Right forelimb (tissue), 1 donor: ENCODE measurements at places on chromosomes 7 and 10.

GRCh38 chr7:82443547-82444219 lies at the start of gene CACNA2D1:
TSS of gene CACNA2D1 (minus strand) at chr7:82443777.
- peak; percentile 92 for DNase-seq

DNA sequence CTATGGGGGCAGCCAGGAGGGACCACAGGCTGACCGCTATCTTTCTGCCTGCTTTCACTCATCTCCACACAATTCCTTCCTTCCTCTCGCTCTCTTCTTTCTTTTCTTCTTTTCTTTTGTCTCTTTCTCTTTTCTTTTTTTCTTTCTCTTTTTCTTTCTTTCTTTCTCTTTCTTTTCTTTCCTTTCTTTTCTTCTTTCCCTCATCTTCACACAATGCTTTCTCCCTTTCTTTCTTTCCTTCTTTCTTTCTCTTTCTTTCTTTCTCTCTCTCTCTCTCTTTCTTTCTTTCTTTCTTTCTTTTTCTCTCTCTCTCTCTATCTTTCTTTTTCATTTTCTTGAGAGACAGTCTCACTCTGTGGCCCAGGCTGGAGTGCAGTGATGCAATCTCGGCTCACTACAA lies 6.8 kb upstream of the MUC12 start:
- no peak for DNase-seq

GRCh38 chr10:88386204-88386788 lies 196.8 kb downstream of the RNLS start:
- no peak for DNase-seq

DNA sequence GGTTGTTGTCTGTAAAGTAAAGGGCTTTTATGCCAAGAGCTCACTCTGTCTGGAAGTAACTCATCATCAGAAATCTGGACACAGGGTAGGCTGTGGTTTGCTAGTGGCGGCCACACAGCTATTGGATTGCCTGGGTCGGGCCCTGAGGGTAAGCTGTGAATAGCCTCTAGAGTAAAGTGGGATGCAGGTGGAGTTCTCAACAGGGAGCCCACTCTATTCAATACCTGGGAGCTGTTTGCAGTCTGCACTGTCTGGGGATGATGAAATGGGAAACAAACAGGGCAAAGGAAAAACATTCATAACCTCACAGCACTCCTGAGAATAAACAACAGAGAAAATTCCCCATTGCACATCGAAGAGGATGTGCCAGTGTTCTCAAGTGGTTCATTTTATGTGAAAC lies 582.6 kb downstream of the CALN1 start:
- no peak for DNase-seq

GRCh38 chr10:129394518-129395328 lies 72.3 kb upstream of the MGMT start:
- no peak for DNase-seq

DNA sequence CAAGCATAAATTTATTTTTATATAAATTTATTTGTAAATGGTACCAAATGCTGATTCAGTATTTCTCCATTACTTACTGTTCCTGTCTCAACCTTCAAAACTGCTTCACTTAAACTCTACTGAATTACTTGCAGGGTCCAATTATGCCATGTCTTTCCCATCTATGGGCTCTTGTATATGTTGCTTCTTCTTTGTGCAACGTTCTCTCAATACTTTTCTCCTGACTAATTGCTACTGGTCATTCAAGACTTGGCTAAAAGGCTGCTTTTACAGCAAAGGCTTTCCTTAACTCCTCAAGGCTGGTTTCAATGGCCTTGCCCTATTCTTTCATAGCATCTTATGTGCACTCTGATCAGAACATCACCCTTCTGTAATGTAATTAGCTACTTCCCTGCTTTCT lies 67.9 kb downstream of the RNLS start:
- no peak for DNase-seq

DNA sequence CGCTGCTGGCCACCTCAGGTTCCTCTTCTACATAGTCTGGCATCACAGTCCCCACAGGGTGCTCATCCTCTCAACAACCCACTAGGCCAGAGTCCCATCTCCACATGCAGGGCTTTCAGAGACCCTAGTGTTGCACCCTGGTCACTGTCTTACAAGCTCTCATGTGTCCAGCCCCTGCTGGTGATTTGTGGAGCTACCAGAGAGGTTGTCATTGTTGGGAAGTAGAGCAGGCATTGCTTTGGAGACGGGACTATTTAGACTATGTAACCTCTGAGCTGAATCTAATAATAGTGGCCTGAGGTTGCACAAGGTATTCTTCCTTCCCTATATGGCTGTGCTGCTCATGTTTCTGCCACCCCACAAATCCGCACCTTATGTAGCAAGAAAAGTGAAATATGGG lies 135.3 kb upstream of the VWC2 start:
- no peak for DNase-seq

GRCh38 chr7:69285854-69286253 lies 312.4 kb upstream of the AUTS2 start:
- no peak for DNase-seq

GRCh38 chr10:84269162-84269561 lies 24.3 kb downstream of the RGR start:
- no peak for DNase-seq

- DNase-seq = peak; percentile 62
Measured at GRCh38 chr10:122054048-122055025, 65.4 kb downstream of the TACC2 start.

- no peak for DNase-seq
Measured at GRCh38 chr7:461117-461452, 58.6 kb downstream of the PDGFA start.

DNA sequence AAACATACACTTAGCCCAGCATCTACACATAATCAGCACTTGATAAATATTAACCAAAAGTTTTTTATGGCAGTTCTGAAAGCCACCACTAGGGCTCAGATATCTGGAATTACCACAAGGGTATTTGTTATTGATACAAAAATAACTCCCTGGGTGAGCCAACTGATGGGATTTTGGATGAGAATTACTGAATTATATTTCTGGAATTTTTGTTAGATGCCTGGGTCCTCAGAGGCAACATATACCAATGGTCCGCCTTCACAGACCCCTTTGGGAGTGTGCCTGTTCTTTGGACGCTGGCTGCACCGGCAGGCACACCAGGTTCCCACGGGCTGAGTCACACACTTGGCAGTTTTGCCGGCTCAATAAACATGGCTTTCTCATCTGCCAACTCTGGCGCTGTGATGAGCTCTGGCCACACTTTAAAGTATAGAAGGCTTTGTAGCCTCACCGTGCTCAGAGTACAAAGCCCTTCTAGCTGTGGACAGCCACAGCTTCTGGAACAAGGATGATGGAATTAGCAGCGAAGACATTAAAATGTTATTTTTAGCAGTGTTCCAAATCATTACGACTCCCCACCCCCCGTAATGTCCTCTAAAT lies 24.5 kb upstream of the EEPD1 start:
- peak; percentile 73 for DNase-seq

DNA sequence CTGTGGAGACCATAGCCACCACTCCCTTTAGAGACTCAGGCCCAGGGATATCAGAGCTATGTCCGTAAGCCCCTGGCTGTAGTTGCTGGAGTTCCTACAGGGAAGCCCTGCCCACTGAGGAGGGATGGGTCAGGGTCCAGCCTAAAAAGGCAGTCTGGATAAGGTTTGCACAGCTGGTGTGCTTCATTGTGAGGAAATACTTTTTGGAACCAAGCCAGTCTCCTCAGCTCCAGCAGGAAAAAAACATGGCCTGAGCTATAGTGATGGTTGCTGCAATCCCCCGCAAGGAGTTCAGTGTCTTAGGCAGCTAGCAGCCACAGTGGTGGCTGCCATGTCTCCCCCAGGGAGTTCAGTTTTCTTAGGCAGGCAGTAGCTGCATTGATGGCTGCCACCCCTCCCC lies 52.6 kb upstream of the CYP2C8 start:
- DNase-seq = no peak

- no peak for DNase-seq
Measured at GRCh38 chr10:98533746-98534445, 87.2 kb upstream of the HPS1 start.

- DNase-seq = no peak
Measured at GRCh38 chr10:23408330-23408976, 30.4 kb upstream of the OTUD1 start.

- no peak for DNase-seq
Measured at GRCh38 chr7:88866265-88866863, 70.8 kb upstream of the TEX47 start.

DNA sequence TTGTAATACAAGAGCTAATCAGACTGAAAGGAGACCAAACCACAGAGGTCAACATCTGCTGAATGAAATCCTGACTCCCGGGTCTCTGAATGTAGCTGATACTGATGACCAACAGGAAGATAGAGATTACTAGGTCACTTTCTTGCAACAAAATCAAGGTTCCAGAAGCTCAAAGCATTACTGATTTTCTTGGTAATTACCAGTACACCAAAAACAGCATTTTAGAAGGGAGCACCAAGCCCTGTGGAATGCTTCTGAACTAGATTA lies 177.7 kb downstream of the SLC25A13 start:
- DNase-seq = no peak

DNA sequence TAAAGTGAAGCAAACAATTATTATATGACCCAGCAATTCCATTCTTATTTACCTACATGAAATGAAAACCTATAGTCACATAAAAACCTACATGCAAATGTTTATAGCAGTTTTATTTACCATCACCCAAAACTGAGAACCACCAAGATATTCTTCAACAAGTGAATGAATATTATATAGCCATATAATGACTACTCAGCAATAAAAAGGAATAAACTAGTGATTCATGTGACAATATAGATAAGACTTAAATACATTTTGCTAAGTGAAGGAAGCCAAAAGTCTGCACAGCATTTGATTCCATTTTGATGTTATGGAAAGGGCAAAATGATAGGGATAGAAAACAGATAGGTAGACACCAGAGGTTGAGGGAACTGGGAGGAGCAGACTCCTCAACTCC lies 31.7 kb downstream of the PODXL start:
- DNase-seq = no peak

DNA sequence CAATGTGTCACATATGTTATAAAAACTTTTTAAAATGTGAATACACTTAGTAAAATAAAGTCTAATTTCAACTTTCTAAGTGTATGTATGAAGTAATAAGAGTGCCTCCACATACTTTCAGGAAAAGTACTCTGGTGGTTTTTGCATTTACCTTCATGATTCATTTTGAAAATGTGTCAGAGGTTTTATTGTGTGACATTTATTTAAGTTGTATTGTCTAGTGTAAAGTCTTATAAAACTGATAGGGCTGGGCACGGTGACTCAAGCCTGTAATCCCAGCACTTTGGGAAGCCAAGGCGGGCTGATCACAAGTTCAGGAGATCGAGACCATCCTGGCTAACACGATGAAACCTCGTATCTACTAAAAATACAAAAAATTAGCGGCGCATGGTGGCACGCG lies 226.5 kb downstream of the ITGB1 start:
- DNase-seq = no peak

DNA sequence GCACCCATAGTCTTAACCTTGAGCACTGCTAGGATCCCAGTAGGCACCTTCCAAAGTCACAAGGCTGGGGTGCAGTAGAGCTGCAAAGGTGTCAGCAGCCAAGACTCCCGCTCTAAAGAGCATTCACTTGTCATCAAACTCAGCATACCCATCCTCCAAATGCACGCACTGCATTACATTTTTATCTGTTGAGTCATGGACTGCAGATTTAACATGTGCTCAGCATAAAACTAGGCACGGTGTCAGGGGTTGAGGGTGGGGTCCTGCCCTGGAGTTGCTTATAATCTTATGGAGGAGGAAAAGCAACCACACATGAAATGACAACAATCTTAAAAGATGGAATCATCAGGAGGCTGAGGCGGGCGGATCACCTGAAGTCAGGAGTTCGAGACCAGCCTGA lies 102.6 kb downstream of the PARP12 start:
- no peak for DNase-seq

DNA sequence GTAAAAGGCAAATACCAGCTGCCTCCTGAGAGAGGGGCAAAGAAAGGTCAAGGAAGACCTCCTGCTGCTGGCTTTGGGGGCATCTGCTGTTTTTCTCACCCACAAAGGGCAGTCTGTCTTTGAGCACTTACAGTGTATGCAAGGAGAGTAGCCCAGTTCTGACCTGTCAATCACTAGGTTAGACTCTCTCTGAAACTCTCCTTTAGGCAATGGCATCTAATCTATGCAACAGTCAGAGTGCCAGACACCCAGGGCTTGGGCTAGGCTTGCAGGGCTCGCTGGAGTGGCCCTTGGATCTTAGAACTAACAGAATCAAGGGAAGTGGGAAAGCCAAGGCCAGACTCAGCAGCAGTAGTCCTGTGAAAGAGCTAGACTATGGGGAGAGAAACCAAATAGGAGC lies 522.9 kb downstream of the NRG3 start:
- DNase-seq = no peak

DNA sequence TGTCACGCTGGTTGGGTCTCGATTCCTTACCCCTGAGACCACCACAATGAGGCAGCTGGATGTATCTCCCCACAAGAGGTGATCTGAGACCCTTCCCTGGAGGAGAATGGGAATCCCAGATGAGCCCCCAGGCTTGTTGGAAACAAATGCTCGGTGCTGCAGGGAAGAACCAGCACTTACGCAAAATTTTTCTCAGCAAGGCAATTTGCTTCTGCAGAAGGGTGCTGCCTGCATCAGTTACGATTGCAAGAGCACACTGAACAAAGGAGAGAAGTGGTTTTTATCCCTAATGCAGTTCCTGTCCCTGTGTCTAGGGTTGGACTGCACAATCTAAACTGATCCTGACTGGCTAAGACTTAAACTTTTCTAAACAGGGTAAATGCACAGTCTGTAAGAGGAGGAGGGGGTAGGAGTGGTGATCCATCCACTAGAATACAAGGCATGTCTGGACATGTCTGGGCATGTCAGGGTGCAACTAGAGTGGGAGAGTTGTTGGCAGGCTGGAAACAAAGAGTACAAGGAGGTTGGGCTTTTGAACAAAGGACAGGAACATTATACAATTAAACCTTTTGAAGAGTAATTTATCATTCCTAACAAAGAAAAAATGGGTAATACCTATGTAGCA lies 114.9 kb upstream of the FAM3C start:
- no peak for DNase-seq

- no peak for DNase-seq
Measured at GRCh38 chr7:47535035-47535703, 46.7 kb downstream of the TNS3 start.

DNA sequence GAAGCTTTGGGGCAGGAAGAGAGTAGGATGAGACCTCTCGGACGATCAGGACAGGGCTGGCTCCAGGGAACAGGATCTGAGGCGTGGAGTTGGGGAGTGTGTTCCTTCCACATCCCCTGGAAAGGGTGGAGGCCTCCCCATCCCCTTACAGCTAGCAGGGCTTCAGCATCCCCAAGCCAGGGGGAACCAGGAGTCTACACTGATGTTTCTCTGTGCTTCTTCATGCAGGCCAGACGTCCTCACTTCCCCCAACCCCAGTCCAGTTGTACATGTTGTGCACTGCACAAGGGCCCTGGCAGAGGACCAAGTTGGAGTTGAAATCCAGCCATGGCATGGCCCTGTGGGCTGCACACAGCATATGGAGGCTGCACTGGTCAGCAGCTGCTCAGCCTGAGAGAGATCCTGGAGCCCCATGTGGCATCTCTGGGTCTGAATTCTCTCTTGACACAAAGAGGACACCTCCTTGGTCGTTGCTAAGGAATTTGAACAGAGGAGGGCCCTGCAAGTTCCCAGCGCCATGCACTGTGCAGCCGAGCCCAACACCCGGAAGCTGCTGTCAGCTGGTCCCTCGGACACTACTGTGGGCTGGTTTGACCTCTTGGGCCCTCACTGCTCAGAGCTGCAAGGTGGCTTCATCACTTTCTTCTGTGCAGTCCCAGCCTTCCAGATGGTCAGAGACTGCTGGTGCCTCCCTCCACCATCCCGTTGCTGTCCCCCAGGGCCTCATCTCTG lies 181.1 kb downstream of the DNAJB6 start:
- no peak for DNase-seq

GRCh38 chr10:117684046-117684610 lies 141.6 kb downstream of the EMX2 start:
- no peak for DNase-seq
